NCI-H2107 (cell line): ENCODE measurements at places on chromosomes 7 and 10.
A peak's percentile ranks its signal among the peaks of the same experiment; 100 is the strongest.

DNA sequence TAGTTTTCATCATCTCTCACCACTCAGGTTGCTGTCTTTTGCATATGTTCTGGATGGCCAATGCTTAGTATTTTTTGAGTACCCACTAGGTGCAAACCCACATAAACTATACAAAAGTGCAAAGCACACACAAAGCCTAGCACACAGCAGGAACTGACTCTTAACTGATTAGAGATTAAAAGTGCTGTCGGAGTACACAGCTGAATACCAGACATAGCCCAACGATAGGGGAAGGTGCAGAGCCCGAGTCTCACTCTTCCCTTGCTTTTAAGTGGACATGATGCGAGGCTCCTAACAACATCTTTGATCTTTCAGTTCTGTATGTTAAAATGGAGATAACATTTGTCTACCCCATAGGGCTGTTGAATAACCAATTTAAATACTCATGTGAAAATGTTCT is 90.8 kb downstream of the DPY19L1 start:
- DNase-seq: no peak

- DNase-seq: no peak
Measured at GRCh38 chr10:91901784-91902677, 7.3 kb downstream of the FGFBP3 start.

DNA sequence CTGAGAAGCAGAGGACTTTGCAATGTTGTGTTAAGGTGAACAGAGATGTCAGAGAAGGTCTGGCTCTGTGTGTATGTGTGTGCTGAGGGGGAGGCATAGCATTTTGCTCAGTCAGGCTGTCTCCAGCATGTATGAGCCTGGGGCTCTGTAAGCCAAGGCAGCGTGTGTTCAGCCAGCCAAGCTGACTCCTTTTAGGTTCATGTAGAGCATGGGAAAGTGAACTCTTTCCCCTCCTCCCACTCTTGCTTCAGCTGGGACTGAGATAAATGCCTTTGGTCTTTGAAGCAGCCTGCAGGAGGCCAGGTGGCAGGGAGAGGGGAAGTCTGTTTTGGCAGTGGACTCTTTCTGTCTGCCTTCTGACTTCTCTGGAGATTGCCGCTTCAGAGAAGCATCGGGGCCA is 3.8 kb downstream of the SFXN2 start:
- DNase-seq: no peak

DNA sequence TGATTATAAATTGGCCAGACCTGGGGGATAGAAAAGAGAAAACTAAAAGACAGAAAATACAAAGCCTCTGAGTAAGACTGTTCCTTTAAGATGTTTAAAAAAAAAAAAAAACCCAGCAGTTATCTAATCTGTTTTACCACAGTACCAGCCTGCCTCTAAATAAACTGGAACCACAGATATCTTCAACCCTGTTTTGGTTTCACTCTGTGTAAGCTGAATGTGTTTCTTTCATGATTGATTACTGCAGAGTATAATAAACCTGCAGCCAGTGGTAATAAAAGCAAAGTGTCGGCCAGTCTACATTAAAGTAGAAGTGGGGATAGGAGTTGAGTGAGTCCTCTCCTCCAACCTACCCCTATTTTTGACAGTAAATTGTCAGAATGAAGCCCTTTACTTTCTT is 40.6 kb downstream of the MGAM2 start:
- no peak for DNase-seq

GRCh38 chr10:62373995-62374861 is at the start of gene ZNF365:
TSS of gene ZNF365 (plus strand) at chr10:62374369. CDS start at chr10:62376194, 1,825 bp downstream.
- no peak for DNase-seq

- no peak for DNase-seq
Measured at GRCh38 chr10:70747192-70747965, 37.8 kb downstream of the TBATA start.

GRCh38 chr10:130138479-130138866 is 2.3 kb downstream of the GLRX3 start:
- peak; percentile 38 for DNase-seq

DNA sequence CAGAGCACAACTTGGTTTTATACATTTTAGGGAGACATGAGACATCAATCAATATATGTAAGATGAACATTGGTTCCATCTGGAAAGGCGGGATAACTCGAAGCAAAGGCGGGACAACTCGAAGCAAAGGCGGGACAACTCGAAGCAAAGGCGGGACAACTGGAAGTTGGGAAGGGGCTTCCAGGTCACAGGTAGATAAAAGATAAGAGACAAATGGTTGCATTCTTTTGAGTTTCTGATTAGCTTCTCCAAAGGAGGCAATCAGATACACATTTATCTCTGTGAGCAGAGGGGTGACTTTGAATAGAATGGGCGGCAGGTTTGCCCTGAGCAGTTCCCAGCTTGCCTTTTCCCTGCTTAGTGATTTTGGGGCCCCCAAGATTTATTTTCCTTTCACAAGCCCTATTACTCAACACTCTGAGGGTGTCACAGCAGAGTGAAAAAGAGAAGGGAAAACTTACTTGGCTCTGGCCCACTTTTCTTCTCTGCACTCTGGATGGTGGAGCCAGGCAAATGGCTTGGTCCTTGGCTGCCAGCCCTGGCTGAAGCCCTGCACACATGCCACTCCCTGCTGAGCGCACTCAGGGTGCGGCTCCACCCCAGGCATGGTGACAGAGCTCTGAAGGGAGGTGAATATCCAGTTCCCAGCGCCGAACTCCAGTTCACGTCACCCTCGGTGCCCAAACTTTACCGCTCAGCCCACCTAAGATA is 46.7 kb downstream of the PARD3 start:
- DNase-seq: peak; percentile 57

DNA sequence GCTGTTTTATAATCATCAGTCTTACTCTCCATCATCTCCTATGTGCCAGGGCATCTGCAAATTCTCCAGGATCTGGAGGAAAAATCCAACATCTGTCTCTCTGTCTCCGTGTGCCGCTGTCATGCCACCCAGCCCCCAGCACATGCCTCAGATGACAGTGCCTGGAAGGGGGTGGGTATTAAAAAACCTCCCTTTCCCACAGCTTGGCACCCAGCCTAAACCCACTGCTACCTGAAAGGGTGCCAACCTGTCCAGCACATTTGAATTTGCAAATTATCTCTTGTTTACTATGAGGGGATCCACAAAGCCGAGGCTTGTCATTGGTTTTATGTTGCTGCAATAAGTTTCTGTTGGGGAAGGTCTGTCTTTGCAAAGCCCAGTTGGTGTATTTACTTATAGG is 73.1 kb downstream of the EMX2 start:
- no peak for DNase-seq

DNA sequence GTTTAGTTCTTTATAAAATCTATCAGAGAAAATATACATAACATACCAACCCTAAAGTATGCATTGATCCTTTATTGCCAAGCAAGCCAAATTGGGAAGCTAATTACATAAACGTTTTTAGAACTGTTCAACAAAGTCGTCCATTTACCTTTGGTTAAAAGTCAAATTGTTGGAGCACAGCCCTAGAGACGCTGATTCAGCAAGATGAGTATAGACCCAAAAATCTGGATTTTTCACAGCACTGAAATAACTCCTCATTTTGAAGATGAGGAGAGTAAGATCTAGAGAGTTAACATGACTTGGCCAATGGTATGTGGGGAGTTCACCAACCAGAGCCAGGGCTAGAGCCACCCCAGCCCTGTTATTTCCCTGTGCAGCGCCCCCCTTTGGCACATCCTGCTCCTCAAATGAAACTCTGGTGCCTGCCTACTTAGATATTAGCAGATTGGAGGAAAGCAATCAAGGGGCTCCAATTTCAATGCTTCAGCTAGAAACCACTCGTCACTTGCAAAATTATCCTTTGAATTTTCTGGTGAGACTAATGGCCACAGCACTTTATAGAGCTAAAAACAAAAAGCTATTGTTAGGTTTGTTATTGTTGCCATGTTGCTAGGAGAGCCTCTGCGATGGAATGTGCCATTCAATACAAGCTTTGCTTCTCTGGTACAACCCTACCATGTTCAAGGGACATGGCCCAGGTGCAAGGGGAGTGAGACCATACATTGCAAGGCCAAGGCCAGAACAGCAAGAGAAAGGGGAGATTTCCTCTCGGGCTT is 132.6 kb upstream of the ZEB1 start:
- DNase-seq: no peak

GRCh38 chr10:24958091-24958720 is 5.8 kb upstream of the PRTFDC1 start:
- no peak for DNase-seq
